ENCODE measurements at places on chromosomes 11 and 22. TPM values are rescaled to one million over a fixed set of nuclear protein-coding genes. Genes with fewer than 3 reads are reported as not detected.

Gene TMPRSS5
- total RNA-seq = 0.08 TPM

Gene C22orf42
- not detected for total RNA-seq

Gene PRG3
- total RNA-seq = not detected

Gene DCHS1
- total RNA-seq = 0.12 TPM

Gene TUB
- 5.7 TPM for total RNA-seq
